Neural crest cell (in vitro differentiated cells): ENCODE measurements at places on chromosomes 4 and X. TPM values are rescaled to one million over a fixed set of nuclear protein-coding genes. Genes with fewer than 3 reads are reported as not detected.

- no peak for DNase-seq
These were observed 466.1 kb downstream of the ADGRL3 start for GRCh38 chr4:61666244-61666643.

GRCh38 chr4:38925492-38926413, 58.1 kb downstream of the FAM114A1 start:
- DNase-seq = no peak

DNA sequence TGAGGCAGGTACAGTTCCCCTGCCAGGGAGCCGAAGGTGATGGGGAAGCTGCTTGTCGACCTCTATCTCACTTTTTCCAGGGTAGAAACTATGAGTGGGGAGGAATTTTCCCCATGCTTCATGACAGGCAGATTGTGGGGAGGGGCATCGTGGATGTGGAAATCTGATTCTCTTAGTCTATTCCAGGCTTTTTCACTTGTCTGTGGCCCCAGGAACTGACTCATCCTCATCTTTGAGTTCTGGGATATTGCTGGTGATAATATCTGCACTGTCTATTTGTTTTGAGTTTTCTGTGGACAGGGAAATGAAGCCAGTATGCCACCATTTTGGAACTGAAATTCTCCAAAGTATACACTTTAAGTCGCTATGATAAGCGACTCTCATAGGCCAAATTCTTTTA, 7.6 kb upstream of the TLR2 start:
- DNase-seq = no peak

GRCh38 chrX:28998609-28999135, 411.4 kb downstream of the IL1RAPL1 start:
- DNase-seq = no peak

NSG1 gene
- total RNA-seq = 23.7 and 24.5 TPM in 2 replicates

DNA sequence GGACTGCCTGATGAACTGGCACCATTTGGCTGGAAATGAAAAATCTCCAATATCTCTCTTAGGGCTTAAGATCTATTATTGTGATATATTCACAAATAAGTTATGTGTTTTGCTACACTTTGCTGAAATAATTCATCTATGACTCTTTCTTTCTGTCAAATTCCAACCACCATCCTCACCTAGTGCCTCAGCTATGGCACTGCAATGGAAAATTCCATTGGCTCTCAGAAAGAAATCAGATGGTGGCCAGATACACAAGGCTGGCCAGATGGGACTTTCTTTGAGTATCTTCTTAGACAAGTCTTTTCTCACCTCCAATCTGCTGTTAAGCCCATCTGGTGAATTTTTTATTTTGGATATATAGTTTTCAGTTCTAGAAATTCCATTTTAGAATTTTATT, 28.0 kb downstream of the NAT8L start:
- DNase-seq = no peak

LONRF3 gene
- total RNA-seq = 0.20 and 0.30 TPM in 2 replicates

GRCh38 chr4:2798399-2799223, 5.7 kb downstream of the SH3BP2 start:
- DNase-seq = no peak

- DNase-seq = peak; percentile 66
These were observed at the start of gene GAB1 for GRCh38 chr4:143336781-143337599. Gene GAB1, plus strand, starts transcription at chr4:143336876. Its CDS starts 313 bp downstream, at chr4:143337189.

- DNase-seq = no peak
These were observed 1440.9 kb upstream of the ADGRL3 start for GRCh38 chr4:59759082-59759825.

- no peak for DNase-seq
These were observed 7.4 kb downstream of the CORIN start for GRCh38 chr4:47830265-47831025.

STAP1 gene
- not detected in 2 replicates for total RNA-seq

NWD2 gene
- total RNA-seq = 0.02 and 0.05 TPM in 2 replicates

DNA sequence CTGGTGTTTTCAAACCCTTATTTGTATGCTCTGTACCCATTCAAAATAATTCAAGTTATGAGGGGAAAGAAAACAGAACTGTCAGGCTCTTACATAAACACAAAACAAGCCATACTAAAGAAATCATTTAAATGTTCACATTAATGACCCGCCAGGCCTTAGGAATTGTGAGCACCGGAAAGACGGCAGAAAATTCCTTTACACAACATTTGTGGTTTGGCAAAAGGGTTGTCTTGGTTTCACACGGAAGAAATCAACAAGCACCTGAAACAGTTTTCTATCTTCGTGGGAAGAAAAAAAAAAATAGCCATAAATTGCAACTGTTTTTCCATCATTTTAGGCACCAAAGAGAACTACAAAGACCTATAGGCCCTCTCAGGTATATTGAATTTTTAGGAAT, 188.5 kb upstream of the FTHL17 start:
- DNase-seq = no peak

DNA sequence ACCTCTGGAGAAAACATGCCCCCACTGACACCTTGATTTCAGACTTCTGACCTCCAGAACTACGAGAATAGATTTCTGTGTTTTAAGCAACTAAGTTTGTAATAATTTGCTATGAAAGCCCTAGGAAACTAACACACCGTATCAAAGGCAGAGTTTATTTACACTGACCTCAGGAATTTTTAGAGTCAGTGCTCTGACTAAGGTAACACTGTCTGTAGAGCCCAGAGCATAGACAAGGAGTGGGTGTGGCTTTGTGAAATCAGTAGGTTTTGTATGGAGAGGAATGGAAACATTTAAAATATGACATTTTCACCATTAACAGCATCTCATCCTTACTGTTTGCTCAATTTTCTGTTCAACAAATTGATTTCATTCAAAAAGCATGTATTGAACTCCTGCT, 764.4 kb upstream of the PCDH10 start:
- DNase-seq = no peak

SSX2 gene
- total RNA-seq = not detected in 2 replicates

- DNase-seq = no peak
These were observed 317.5 kb downstream of the DHRSX start for GRCh38 chrX:2183193-2183725.

- DNase-seq = no peak
These were observed 13.9 kb downstream of the ANAPC10 start for GRCh38 chr4:145083891-145084605.

DNA sequence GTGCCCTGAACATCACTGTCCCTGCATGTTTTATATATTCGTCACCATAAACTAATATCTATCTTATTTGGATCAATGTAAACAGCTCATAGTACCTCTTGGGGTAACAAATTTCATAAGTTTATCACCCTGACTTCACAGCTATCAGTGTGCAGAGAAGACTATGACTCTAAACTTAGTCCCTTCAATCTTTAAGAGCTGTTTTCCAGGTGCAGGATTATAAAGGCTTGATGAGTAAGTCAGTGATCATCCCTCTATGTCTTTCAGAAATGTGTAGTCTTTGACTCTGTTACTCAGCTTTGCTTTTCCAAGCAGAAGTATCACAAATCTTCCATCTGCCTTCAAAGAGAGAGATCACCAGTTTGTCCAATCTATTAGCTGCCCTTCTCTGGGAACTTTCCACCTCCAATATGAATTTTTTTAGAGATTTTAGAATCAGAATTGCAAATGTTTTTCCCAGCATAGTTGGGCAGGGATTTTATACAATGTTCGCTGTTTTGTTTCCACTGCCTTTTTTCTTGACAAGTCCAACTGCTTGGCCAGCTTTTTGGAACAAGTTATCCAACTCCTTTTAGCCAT, 45.1 kb upstream of the TSPAN7 start:
- no peak for DNase-seq

- no peak for DNase-seq
These were observed 528.6 kb downstream of the IL15 start for GRCh38 chr4:142164767-142165500.

DNA sequence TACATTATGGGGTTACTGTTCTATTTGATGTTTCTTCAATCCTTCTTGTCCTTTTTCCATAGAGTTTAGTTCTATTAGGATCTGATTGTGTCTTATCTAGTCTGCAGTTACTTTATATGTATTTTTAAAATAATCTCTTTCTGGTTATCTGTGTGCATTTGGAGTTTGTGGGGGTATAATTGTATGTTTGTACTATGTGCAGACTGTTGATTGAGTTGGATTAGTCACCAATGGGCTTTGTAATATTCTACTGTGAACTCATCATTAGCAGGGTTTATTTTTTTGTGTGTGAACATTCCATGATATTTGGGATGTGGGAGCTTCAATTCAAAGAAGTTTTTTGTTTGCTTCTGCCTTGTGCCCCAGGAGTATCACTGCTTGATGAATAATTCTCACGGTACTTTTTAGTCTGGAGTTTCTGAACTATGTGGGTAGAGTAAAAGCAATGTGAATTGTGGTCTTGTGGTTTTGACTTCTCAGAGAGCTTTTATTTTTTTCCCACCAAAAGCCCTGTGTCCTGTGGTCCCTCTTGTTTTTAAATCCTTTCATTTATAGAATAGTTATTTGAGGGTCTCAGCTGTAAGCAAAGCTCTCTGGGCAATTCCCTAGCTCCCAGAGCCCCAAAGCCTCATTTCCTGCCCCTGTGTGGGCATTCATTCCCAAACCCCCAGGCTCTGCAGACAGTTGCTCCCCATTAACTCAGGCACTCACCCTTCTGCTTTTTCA, 127.8 kb downstream of the PHKA2 start:
- DNase-seq = no peak

DNA sequence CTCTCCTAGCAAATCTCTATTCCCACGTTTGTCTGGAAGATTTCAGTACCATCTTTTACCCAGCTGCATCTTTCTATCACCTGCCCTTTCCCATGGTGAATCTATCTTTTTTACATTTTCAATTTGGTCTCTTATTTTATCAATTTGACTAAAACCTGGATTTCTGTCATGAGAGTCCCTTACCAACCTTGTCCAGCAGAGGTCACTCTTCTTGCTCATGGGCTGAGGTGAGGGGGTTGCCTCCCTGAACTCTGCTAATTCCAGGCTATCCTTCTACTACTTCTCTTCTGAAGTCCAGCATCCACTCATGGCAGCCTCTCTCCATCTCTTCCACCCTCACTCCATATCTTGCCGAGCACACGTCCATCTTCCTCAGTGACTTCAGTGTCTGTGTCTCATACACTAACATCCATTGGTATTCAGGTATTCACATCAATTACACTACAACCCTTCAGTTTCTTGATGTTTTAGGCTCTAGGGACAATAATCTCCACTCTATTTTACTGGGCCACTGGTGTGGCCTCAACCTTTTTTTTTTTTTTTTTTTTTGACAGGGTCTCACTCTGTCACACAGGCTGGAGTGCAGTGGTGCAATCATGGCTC, 17.8 kb upstream of the ZNF827 start:
- peak; percentile 49 for DNase-seq
